Activated T-cell treated with anti-CD3 and anti-CD28 coated beads for 4 hours (primary cell): ENCODE measurements at places on chromosomes 1 and 21.

DNA sequence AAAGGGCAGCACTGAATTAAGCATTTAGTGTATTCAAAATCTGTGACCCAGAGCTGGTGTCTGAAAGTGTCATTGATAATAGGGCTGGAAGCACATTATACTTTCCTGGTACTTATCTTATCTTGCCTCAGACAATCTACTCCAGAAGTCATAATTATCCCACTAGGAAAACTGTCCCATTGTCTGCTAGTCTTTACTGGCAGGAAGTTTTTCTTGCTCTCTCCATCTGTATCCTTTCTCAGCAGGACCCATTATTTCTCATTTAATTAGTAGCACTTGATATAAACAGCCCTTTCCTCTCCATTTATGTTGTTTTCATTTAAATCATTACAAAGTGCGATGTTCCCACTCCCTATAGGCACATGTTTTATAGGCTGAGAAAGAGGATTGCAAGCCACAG lies 36.5 kb upstream of the BARHL2 start:
- DNase-seq = no peak

DNA sequence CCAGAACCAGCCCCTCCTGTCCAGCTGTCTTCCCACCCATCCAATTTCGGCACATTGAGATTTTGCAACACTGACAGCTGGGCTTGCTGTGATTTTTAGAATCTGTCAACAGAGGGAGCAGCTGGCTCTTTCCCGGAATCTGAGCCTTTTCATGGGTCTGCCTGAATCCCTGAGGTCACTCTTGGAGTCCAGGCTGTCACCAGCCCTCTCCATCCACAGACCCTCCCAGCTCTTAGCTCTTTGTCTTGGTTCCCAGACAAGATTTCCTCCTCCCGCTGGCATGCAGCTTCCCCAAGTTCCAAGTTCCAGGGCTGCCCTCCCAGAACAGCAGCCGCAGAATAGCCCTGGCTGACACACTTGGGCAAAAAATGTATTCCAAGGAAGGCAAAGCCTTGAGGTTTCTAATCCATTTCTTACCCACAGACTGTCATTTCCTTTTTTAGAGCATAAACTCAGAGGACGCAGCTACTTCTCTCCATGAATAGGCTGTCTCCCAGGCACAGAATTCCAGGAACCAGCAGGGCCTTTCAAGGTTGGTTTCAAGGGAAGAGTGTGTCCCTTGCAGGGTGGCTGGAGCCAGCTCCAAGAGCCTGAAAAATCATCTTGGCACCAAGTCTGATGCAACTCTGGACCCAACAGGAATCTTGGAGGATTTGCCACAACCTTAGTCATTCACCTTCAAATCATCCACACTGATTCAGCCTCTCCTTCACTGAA lies 7.1 kb upstream of the TMEM61 start:
- no peak for DNase-seq

DNA sequence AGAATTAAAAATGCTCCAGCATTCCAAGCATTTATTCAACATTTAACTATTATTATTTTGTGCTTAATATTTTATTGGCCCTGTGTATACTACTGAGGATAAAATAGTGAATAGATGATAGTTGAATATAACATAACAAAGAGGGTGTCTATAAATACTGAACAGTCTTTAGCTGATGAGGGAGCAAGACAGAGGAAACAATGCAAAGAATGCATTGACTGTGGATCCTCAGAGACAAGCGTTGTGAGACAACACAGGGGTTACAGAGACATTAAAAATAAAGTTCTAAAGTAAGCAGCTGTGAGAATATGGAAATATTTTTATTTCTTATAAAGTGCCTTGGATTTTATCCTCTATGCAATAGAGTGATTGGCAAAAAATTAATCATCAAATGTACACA lies 1133.1 kb downstream of the PLA2G4A start:
- DNase-seq = no peak

GRCh38 chr1:162206749-162207635 lies 137.5 kb downstream of the NOS1AP start:
- DNase-seq = no peak

DNA sequence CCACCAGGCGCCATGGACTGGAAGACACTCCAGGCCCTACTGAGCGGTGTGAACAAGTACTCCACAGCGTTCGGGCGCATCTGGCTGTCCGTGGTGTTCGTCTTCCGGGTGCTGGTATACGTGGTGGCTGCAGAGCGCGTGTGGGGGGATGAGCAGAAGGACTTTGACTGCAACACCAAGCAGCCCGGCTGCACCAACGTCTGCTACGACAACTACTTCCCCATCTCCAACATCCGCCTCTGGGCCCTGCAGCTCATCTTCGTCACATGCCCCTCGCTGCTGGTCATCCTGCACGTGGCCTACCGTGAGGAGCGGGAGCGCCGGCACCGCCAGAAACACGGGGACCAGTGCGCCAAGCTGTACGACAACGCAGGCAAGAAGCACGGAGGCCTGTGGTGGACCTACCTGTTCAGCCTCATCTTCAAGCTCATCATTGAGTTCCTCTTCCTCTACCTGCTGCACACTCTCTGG lies 3.8 kb downstream of the GJB3 start:
- no peak for DNase-seq

GRCh38 chr1:163250382-163250974 lies 47.8 kb upstream of the RGS5 start:
- DNase-seq = no peak

DNA sequence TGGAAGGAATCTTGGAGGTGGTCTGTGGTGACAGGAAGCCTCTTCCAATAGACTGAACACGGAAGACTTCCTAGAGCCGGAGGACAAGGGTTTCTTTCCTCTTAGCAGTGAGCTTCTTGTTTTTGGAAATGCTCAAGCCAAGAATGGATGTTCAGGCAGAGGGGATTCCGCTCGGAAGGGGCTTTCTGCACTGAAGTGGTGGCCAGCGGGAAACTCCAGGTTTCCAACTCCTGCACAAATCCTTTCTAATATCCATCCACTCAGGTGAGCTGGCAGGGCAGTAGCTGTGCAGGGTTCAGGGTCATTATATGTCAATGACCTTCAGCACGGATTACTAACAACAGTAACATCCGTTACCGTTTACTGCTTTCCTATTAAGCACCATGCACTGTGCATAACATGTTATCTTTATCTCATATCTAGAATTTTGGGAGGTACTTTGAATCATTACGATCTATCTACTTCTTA lies 573 bp upstream of the CPT2 start:
- DNase-seq = no peak

DNA sequence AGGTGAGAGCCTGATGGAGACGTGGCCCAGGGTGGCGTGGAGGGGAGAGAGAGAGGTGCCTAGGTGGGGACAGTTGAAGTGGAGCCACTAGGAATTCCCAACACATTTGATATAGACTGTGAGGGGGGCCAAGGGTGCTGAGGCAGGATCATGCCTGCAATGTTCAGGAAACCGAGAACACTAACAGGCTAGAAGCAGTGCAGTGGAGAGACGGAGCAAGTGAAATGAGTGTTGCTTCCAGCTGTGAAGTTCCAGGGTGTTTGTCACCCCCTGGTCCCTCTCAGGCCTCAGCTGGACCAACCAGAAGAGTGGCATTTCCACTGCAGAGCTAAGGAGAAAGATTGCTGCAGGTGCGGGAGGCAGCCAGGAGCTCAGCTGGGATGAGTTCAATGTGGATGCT lies 127.1 kb downstream of the RIPK4 start:
- DNase-seq = no peak

DNA sequence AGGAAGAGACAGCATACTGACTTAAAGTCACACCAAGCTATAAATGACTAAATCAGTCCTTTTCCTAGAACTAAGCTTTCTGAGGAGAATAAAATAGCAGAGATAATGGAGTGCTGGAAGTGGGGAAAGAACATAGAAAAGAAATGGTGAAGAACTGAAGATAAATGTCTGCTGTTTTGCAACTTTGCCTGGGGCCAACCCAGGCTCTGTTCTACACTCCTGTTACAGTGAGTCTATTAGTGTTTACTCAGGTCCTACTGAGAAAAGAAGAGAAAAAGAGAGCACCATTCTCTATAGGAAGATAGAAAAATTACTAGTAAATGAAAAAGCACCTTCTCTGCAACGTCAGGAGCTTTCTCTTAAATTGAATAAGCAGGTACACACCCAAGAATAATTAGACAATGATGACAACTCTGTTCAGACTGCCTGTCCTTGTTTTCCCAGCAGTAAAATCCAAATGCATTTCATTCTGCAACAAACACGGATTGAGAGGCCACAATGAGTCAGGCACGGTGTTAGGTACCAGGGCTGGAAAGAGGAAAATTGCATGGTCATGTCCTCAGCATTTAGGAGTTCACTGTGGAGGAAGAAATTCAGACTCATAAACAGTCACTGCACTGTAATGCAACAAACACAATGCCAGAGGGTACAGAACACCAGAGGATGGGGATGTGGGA lies 139.4 kb upstream of the CAMK1G start:
- DNase-seq = no peak

GRCh38 chr1:58839147-58839795 lies 55.4 kb upstream of the JUN start:
- no peak for DNase-seq

- DNase-seq = no peak
Observed at GRCh38 chr1:160540859-160541233, 17.8 kb upstream of the SLAMF6 start.

- DNase-seq = peak; percentile 42
Observed at GRCh38 chr1:29120947-29121485, 2.7 kb downstream of the TMEM200B start.

GRCh38 chr1:232863544-232864275 lies 58.5 kb downstream of the MAP10 start:
- no peak for DNase-seq

GRCh38 chr1:32240140-32240951 lies 6.7 kb upstream of the FAM167B start:
- no peak for DNase-seq

DNA sequence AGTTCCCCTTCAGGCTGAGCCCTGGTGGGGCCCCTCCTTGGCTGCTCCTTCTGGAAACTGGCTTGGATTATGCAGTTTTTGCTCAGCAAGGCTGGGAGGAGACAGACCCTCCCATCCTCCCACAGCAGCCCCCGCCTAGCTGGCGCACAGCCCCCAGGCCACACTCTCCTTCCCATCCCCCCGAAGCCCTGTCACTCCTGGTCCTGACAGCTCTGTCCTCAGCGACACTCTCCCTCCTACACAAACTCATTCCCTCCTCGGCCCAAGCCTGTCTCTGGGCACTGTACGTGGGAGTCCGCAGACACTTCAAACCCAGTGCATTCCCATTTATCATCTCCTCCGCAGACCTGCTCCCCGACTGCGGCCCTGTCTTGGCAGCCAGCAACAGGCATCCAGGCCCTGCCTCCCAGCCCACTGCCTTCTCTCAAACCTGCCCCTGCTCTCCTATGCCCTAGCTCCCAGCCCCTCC lies 25.0 kb upstream of the EPHB2 start:
- DNase-seq = no peak

DNA sequence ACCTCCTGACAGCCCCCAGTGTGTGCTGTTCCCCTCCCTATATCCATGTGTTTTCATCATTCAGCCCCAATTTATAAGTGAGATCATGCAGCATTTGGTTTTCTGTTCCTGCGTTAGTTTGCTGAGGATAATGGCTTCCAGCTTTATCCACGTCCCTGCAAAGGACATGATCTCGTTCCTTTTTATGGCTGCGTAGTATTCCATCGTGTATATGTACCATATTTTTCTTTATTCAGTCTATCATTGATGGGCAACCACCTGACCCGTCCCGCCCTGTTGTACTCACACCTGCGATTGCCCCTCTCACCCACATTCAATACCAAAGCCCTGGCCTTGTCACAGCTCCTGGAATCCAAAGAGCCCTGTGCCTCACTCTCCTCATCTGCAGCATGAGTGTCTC lies 6.2 kb upstream of the ZNF670 start:
- no peak for DNase-seq

DNA sequence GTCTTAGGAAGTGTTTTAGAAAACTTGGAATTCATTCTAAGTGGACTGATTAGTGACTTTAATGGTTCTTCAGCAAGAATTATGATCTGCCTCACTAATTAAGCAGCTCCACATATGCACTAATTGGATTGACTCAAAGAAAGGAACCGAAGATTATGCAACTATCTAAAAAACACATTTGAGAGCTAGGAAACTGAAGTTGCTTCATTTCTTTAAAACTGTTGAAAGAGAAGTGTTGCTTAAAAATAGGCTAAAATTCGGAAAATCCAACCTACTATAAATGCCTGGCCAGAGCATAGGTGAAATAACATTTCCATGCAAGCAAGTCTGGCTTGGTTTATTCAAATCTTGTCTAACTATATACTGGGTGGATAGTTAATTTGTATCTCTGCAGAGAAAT lies 502.9 kb upstream of the ZRANB2 start:
- no peak for DNase-seq

GRCh38 chr21:41566500-41567014 lies 58.6 kb upstream of the TMPRSS2 start:
- no peak for DNase-seq

GRCh38 chr1:44806704-44807363 lies at the start of gene DYNLT4:
TSS of gene DYNLT4 (minus strand) at chr1:44807351. CDS start at chr1:44806668, 683 bp downstream.
- DNase-seq = no peak

DNA sequence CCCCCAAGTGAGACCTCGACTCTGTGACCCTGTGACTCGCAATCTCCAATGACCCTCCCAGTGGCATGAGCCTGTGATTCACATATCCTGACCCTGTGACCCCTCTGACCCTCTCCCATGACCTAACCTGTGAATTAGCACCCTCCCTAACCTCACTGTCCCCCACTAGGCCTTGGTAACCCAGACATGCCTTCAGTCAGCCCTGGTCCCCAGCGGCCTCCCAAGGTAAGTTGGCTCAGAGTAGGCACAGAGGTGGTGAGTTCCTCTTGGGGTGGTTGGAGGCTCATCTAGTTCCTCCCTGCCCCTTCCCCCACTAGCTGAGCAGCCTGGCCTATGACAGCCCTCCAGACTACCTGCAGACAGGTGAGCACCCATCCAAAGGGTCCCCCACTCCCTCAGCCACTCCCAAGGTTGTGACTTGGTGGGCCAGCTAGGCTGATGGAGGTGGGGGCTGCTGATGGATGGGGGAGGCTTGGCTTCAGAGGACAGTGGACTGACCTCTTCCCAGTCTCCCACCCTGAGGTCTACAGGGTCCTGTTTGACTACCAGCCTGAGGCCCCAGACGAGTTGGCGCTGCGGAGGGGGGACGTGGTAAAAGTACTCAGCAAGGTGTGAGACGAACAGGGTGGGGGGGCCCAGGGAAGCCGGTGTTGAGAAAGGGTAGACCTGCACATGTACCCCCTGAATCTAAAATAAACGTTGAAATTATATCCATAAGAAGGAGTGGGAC lies 1.6 kb downstream of the SH3D21 start:
- no peak for DNase-seq

- DNase-seq = no peak
Observed at GRCh38 chr21:45836268-45836655, 145.3 kb upstream of the COL6A1 start.

GRCh38 chr21:22355949-22356348 lies 1357.7 kb downstream of the NCAM2 start:
- no peak for DNase-seq

- DNase-seq = no peak
Observed at GRCh38 chr1:117824616-117825015, 104.8 kb downstream of the GDAP2 start.

- no peak for DNase-seq
Observed at GRCh38 chr1:225919906-225920305, 4.1 kb downstream of the PYCR2 start.

- no peak for DNase-seq
Observed at GRCh38 chr21:32383812-32384211, 9.0 kb downstream of the URB1 start.

GRCh38 chr1:156513185-156513584 lies 12.6 kb upstream of the MEF2D start:
- DNase-seq = no peak
